ENCODE measurements at places on chromosomes 7 and 10.

DNA sequence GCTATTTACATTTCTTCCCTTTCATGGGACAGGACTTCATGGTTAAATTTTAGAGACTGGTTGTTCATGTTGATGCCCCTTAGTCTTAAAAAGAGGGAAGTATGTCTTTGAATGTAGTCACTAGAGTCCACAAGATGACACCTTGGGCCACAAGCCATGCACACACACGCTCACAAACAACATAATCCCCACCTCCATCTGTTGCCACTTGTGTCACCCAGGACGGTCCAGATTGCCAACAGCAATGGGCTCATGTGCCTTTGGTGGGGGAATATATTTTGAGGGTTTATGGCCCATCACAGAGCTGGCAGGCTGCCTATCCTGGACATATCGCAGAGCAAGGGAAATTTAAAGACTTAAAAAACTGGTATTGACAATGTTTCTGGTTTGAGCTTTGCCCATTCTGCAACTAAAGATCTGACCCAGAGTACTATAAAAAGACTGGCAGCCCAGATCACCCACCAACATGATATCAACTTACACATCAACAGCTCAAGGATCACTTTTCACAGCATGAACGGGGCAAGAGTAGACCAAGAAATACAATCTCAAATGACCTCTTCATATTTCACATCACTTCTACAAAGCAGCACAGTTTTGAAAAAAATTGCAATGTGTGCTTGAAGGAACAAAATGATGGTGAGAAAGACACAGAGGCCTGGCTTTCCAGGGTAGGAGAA lies 50.5 kb downstream of the STRA8 start:
- DNase-seq = no peak

GRCh38 chr7:122488241-122488640 lies 183.7 kb upstream of the FEZF1 start:
- no peak for DNase-seq

GRCh38 chr7:130359276-130359857 lies 14.8 kb downstream of the CPA5 start:
- no peak for DNase-seq

GRCh38 chr7:38283809-38284208 lies 10.4 kb upstream of the TARP start:
- peak; percentile 43 for DNase-seq

GRCh38 chr7:138608275-138608674 lies 92.9 kb downstream of the SVOPL start:
- DNase-seq = no peak

- no peak for DNase-seq
Measured at GRCh38 chr7:1845536-1846311, 175.6 kb downstream of the ELFN1 start.

- DNase-seq = peak; percentile 61
Measured at GRCh38 chr10:84715911-84716310, 387.5 kb downstream of the CCSER2 start.

Measured in NB4 (cell line).